ENCODE measurements at places on chromosomes 11 and 22.

DNA sequence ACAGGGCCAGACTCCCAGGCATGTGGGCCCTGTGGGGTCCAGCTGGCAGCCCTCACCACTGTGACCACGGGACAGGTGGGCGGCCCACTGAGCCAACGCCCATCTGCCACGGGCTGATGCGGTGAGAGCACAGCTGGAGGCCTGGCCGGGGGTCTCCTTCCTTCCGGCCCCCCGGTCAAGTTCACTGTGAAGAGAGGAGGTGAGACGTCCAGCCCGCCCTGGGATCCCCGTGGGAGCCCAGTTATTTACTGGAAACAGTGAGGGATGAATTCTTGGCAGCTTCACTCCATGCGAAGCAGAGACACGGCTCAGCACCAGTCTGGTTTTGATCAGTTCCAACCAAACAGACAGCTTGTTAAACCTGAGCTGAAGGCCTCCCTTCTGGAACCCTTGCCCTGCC lies 38.7 kb downstream of the WNT11 start:
- DNase-seq = no peak

DNA sequence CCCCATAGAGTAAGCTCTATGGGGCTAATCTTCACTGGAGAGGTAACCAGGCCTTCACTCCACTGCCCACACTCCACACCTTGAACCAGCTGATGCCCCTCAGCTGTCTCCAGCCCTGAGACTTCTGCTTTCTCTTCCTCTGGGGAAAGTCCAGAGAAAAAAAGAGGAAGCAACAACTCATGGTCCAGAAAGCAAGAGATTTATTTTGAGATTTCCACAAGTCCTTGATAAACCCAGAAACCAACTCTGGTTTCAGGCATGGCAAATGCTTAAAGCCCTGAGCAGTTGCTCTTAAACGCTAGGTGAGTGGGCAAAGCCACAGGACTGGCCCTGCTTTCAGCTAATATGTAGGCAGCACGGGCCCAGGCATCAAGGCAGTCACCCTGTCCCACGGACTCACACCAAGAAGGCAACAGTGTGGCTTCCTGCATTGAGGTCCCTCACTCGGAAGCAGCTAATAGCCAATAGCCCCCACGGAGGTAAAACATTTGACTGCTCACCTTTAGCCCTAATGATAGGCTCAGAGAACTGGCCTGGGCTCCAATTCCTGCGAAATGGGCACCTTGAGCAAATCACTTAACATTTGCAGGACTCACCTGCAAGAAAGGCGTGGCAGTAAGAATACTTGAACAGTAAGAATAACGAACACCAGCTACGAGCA lies 4.3 kb downstream of the CYB561A3 start:
- DNase-seq = no peak

GRCh38 chr22:31583861-31584485 lies 78.0 kb downstream of the PISD start:
- DNase-seq = no peak

DNA sequence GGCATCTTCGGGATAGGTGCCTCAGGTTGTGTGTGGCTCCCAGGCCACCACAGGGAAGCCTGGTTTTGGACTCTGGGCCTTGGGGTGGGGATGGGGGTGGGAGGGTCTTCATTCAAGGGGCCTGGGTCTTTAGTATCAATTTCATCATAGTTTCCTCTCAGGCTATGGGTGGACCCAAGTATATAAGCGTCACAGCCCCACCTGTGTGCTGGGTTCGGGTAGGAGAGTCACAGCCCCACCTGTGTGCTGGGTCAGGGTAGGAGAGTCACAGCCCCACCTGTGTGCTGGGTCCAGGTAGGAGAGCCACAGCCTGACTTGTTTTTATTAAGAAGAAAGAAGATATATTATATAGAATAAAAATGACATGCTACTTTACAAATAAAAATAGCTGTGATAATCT lies 422.1 kb downstream of the BRD1 start:
- DNase-seq = no peak

- no peak for DNase-seq
These were observed at the start of gene CECR2 for GRCh38 chr22:17369439-17370025. TSS of gene CECR2 (plus strand) at chr22:17369460. CDS start at chr22:17369784, 324 bp downstream.

DNA sequence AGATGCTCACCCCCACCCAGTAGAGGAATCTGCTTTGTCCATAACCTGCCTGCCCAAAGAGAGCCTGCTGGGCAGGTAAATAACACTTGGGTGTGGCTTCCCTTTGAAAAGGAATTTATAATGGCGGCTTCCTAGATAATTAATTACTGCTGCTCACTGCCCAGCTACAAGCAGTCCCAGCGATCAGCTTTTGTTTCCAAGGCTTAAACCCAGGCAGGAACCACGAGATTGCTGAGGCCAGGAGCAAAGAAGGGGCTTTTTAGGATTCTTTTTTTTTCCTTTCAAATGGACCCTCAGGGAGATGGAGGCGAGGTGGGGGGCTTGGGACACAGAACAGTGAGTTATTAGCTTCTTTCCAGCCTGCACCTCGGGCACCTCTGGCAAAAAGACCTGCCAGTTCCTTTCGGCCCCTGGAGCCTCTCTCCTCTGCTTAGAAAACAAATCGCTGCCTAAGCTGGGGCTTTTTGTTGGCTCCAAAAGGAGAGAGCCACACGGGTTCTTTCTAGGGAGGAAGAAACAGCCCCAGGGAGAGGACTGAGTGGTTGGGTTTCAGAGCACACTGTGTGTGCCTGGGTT lies 107.2 kb downstream of the TSPAN18 start:
- DNase-seq = no peak

GRCh38 chr11:35579557-35580396 lies 38.5 kb upstream of the FJX1 start:
- DNase-seq = no peak

DNA sequence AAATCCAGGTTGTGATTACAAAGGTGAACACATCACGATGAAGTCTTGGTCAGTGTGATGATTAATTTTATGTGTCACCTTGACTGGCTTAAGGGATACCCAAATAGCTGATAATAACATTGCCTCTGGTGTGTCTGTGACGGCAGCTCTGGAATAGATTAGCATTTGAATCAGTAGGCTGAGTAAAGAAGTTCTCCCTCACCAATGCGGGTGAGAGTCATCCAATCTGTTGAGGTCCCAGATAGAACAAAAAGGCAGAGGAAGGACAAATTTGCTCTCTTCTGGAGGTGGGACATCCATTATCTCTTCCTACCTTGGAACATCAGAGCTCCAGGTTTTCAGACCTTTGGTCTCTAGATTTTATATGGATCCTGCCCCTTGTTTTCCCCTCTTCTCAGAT lies 856.2 kb upstream of the CCDC90B start:
- no peak for DNase-seq

DNA sequence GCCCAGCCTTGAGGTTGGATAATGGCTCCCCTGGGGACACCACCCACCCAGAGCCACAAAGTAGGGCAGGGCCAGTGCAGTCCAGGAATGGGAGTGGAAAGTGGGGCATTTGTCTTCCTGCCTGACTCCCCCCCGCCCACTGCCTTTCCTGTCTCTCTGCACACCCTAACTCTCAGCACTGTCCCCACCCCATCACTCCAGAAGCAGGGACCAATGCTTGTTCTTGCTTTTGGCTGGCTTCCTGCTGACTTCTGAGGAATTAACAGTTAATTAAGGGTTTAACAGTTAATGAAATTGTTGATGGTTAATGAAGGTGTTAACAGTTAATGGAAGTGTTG lies 4.7 kb downstream of the PITPNM1 start:
- no peak for DNase-seq

- DNase-seq = no peak
These were observed 3.0 kb downstream of the TMEM80 start for GRCh38 chr11:698493-699115.

GRCh38 chr11:62560566-62561103 lies 13.1 kb downstream of the EEF1G start:
- peak; percentile 73 for DNase-seq

GRCh38 chr11:119416606-119417580 lies 6.1 kb downstream of the THY1 start:
- no peak for DNase-seq

DNA sequence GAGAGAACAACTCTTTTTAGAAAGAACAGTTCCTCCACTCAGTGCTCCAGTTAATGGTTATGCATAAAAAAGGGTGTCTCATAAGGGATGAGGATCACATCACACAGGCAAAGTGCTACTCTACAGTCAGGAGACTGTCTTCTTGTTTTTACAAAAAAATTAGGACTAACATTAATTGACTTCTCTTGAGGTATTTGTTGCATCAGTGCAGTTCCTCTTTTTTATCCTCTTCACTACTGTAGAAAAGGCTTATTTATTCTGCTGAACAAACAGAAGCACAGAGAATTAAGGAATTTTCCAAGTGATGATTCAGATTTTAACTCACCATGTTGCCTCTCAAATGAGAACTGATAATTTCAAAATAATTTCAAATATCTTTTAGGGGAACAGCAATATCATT lies 1.9 kb downstream of the MMP8 start:
- no peak for DNase-seq

- no peak for DNase-seq
These were observed 257.4 kb upstream of the UBASH3B start for GRCh38 chr11:122398167-122398566.

- DNase-seq = no peak
These were observed 105.7 kb upstream of the VPREB1 start for GRCh38 chr22:22138915-22139314.

DNA sequence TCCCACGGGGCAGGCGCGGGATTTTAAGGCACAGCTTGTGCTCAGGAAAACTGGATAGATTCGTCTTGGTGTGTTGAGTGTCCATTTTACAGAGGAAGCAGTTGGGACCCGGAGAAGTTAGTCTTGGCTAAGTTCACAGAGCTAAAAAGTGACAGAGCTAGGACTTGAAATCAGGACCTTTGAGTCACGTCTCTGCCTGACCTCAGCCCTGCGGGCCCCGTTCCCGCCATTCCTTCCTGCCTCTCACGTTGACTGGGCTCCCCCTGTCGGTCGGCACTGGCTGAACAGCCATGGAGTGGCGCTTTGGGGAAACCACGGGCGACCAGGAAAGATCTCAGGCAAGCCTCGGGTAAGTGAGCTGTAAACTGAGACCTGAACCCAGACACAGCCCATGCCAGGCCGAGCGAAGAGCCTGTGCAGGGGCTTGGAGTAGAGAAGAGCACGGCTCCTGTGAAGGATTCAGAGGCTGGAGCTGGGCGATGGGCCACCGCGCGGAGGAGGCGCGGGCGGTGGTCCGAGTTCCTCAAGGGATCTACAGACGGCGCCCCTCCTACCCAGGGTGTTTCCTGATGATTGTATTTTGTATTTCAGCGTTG lies 54.1 kb downstream of the WNT11 start:
- peak; percentile 61 for DNase-seq

DNA sequence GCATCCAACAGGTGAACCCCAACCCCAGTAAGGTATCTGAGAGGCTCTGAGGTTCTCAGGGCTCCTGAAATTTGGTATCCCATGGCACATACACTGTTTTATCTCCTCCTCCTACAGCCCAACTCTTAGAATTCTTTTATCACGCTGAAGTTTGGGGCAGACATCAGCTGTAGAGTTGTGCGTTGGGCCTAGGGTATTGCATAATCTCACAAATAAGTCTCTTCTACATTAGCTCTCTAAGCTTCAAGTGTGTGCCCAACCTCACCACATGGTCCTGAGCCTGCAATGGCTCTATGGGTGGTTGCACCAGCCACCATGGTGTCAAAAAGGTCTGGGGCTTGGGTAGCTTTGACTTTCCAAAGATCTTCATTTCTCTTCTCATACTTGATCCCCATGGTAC lies 603.0 kb downstream of the BUD13 start:
- no peak for DNase-seq

DNA sequence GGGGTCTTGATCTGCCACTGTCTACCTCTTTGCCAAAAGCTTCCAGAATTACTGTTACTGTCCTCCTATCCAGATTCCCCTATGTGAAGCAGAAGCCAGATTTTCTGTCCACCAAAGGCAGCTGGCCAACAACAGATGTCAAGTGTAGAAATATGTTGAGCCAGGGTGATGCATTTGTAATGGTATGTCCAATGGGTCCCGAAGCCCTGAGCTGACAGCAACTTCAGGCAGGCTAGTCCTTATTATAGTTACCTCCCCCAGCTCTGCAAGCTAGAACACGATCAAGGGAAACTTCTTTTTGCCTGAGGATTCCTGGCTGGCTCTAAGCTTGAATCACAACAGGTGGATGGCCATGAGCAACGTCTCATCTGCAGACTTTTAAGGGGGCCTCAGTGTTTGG lies 10.2 kb downstream of the PAMR1 start:
- DNase-seq = no peak

- no peak for DNase-seq
These were observed 830.4 kb upstream of the FAT3 start for GRCh38 chr11:91394073-91394726.

DNA sequence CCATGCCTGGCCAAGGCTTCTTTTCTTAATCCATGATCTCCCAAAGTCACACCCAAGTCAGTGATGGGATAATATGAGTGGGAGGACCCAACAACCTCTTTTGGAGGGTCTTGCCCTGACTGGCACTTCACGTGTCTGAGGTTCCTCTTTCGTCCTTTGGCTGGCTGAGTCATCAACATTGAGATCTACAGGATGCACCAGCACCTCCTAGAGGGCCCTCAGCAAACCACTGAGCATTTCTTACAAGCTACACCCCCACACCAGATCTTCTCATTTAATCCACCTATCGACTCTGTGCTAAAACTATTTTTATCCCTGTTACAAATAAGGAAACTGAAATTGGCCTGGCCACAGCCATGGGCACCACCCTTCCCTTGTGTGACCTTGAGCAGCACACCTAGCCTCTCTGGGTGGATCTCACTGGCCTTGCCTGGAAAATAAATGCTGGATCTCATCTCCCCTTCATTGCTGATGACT lies 63.4 kb downstream of the FLI1 start:
- peak; percentile 38 for DNase-seq

- no peak for DNase-seq
These were observed 6.7 kb upstream of the OR5I1 start for GRCh38 chr11:55942785-55943392.

GRCh38 chr22:33919391-33920196 lies 682 bp downstream of the LARGE1 start:
- no peak for DNase-seq

DNA sequence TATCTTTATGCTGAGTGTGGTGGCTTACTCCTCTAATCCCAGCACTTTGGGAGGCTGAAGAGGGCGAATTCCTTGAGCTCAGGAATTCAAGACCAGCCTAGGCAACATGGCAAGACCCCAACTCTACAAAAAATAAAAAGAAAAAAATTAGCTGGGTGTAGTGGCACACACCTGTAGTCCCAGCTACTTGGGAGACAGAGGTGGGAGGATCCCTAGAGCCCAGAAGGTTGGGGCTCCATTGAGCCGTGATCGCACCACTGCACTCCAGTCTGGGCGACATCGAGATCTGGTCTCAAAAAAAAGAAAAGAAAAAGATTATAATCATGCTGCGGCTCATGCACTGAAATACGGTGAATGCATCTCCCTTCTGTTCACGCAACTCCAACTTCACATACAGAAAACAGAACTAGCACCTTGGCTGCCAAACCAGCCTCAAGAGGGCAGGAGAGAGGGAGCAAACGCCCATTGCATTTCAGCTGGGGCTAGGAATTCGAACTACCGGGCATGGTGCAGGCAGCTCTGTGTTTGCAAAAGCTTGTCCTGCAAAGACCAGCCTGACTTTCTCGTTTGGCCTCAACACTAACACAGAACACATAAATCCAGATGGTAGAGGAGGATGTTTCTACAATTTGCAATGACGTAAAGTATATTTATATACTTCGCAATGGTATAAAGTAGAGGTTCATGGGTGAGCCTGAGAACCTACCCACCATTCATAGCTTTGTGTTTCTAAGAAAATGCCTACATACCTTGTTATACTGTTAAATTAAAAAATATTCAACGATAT lies 6.3 kb upstream of the SYNGR1 start:
- DNase-seq = no peak

Measured in stimulated activated CD8-positive, alpha-beta memory T cell treated with anti-CD3 and anti-CD28 coated beads, Interleukin-7, amount 100 ng/mL, for 1 hour (primary cell).